ENCODE measurements at places on chromosomes 1 and 21. TPM values are rescaled to one million over a fixed set of nuclear protein-coding genes. Genes with fewer than 3 reads are reported as not detected.

DNA sequence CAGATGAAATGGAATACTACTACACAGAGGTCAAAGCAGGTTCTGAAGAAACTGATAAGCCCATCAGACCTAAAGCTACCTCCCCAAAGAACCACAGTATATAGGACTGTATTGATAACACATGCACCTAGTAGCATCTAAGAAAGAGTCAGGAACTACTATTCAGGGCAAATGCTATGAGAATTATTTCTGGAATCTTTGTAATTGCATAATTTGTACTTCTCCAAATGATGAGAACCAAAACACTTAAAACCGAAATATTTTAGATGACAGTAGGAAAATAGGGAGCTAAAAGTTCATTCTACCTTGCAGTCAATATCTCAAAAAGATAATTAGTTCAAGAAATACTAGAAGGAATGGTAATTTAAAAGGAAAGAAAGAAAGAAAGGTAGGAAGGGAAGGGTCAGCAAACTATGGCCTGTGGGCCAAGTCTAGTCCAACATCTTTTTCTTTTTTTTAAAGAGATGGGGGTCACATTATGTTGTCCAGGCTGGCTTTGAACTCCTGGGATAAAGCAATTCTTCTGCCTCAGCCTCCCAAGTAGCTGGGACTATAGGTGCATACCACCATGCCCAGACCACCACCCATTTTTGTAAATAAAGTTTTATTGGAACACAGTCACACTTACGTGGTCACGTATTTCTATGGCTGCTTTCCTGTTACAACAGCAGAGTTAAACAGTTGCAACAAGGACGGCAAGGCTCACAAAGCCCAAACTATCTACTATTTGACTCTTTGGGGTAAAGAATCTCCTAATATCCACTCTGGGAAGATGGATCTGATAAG is 24.0 kb downstream of the EGLN1 start:
- no peak for DNase-seq

- DNase-seq: no peak
Observed at GRCh38 chr21:36202726-36203602, 46.3 kb downstream of the DOP1B start.

- DNase-seq: no peak
Observed at GRCh38 chr21:41758550-41758949, 8.3 kb downstream of the RIPK4 start.

GRCh38 chr1:27959792-27960603 is at the start of gene XKR8:
XKR8 (plus strand) TSS chr1:27959973; CDS start chr1:27960070, 97 bp downstream.
- peak; percentile 12 for DNase-seq

- no peak for DNase-seq
Observed at GRCh38 chr1:156619582-156619955, 354 bp downstream of the HAPLN2 start.

GRCh38 chr1:172380441-172381244 is 39.8 kb upstream of the C1orf105 start:
- DNase-seq: no peak

The BARHL2 gene
- total RNA-seq: not detected

The CHODL gene
- total RNA-seq: 1.3 TPM

The AMPD1 gene
- 0.07 TPM for total RNA-seq

The ADPRS gene
- total RNA-seq: 66.5 TPM

The GPR61 gene
- not detected for total RNA-seq

The FAM3B gene
- total RNA-seq: 6.1 TPM

The U2AF1 gene
- total RNA-seq: 36.5 TPM

The UBE2G2 gene
- total RNA-seq: 40.6 TPM
